ENCODE measurements at places on chromosomes 5 and 9. TPM values are rescaled to one million over a fixed set of nuclear protein-coding genes. Genes with fewer than 3 reads are reported as not detected.

EHMT1 gene
- 49.9 TPM for total RNA-seq

MED7 gene
- 2.3 TPM for total RNA-seq

PCA3 gene
- not detected for total RNA-seq

DMAC1 gene
- total RNA-seq = 31.5 TPM

MEGF10 gene
- 0.11 TPM for total RNA-seq

IFNA13 gene
- not detected for total RNA-seq

KIF4B gene
- not detected for total RNA-seq

BARHL1 gene
- not detected for total RNA-seq

COL5A1 gene
- 99.6 TPM for total RNA-seq

LIFR gene
- 116 TPM for total RNA-seq

NUTM2G gene
- not detected for total RNA-seq

AK6 gene
- 3.9 TPM for total RNA-seq

PCDHB2 gene
- total RNA-seq = 1.4 TPM

COQ4 gene
- 11.4 TPM for total RNA-seq

BTNL8 gene
- total RNA-seq = not detected

CDC20B gene
- total RNA-seq = not detected

TEX48 gene
- not detected for total RNA-seq

TAS2R1 gene
- not detected for total RNA-seq

ELAVL2 gene
- not detected for total RNA-seq

EIF4E1B gene
- total RNA-seq = not detected

SHROOM1 gene
- 49.4 TPM for total RNA-seq

IFNA21 gene
- not detected for total RNA-seq

PTGDS gene
- 68.3 TPM for total RNA-seq

ATP10B gene
- total RNA-seq = 0.43 TPM

SLIT3 gene
- 128 TPM for total RNA-seq

TMCO6 gene
- 87.7 TPM for total RNA-seq

PCDHB12 gene
- 19.7 TPM for total RNA-seq

HRH2 gene
- 7.5 TPM for total RNA-seq

WDR55 gene
- total RNA-seq = 10.1 TPM

NEURL1B gene
- 131 TPM for total RNA-seq

SLC6A19 gene
- total RNA-seq = not detected
